NCI-H748 treated with DMSO at 0.1 percent for 48 hours (cell line): ENCODE measurements at places on chromosomes 2 and 18.
A peak's percentile ranks its signal among the peaks of the same experiment; 100 is the strongest.

- DNase-seq: peak; percentile 89
Observed at GRCh38 chr2:8682719-8683667, 1.1 kb downstream of the ID2 start.

DNA sequence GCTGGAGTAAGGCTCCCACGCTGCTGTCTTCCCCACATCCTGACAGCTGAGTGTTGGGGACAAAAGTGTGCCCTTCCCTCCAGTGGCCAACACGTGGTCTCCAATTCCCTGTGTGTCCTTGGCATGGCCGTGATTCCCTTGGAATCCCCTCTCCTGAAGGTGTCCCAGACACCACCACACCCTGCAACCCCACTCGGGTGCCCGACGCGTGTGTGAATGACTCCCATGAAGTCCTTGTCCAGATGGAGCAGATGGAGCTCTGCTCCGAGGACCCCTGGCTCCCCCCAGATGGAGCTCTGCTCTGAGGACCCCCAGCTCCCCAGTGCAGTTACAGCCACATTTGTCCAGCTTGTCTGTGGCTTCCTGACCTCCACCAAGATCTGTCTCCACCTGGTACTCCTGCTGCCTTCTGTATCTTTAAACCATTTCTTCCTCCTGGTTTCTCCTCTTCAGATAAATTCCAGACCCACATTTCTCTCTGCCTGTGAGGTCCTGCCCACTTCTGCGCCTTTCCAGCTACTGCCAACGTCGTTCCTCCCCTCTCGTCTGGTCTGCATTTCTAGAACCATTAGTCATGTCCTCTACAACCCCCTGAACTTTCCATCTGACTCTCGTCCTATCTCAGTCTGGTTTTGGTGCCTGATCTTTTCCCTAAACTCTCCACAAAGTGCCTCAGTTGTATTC is 86.8 kb upstream of the PXDN start:
- no peak for DNase-seq

GRCh38 chr2:125543968-125544514 is 1111.9 kb upstream of the GYPC start:
- no peak for DNase-seq

GRCh38 chr2:150911766-150912280 is 349.8 kb downstream of the RBM43 start:
- DNase-seq: no peak

- no peak for DNase-seq
Observed at GRCh38 chr18:67613731-67614130, 97.2 kb upstream of the DSEL start.

DNA sequence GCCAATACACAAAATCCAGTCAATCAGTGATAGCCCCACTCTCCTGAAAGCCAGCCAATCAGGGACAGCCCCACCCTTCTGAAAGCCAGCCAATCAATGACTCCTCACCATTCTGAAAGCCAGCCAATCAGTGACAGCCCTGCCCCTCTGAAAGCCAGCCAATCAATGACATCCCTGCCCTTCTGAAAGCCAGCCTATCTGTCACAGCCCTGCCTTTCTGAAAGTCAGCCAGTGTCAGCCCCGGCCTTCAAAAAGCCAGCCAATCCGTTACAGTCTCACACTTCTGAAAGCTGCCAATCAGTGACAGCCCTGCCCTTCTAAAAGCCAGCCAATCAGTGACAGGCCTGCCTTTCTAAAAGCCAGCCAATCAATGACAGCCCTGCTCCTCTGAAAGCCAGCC is 95.9 kb upstream of the HDAC4 start:
- DNase-seq: no peak

DNA sequence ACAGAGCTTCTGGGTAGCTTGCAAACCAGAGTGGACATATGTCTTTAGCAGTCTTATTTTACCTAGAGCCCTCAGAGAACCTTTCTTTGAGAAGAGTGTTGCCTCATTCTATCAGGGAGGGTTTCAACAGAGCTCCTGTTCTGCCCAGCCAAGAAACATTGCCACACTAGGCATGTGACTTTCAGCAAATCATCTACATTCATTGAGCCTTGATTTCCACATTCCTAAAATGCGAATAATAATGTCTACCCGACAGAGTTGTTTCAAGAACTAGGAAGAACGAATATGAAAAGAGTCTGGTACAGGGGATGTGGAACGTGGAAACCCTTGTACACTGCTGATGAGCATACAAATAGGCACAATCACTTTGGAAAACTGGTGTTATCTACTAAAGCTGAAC is 7.8 kb upstream of the PRKAG3 start:
- DNase-seq: no peak

DNA sequence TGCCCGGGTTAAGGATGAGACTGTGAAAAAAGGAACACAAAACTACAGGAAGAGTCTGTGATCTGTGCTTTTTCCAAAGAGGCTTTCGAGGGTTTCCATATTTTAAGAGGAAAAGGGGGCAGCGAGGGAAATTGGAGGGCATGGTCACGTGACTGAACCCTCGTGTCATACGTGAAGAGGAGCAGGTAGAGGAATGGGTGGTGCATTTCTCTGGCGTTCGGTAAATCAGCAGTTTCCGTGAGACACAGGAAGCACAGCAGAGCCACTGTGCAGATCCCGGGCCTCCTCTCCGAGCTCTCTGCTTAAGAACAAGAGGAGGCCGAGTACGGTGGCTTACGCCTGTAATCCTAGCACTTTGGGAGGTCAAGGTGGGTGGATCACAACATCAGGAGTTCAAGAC is 219.7 kb downstream of the NDUFA10 start:
- DNase-seq: no peak

DNA sequence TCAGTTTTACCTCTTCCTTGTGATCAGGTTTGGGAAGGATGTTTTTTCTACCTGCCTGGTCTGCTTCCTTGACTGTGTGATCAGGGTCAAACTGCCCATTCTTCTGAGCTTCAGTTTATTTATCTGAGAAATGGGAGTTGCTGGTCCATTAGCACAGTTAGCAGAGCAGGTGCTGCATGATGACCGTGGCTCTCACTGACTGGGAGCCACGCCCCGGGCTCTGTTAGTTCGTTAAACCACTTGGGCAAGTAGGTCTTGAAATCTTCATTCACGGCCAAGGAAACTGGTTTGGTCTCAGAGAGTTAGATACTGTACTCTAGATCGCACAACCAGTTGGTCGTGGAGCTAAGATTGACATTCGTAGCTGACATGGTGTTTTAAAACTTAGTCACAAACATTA is 41.7 kb downstream of the INPP5D start:
- no peak for DNase-seq

DNA sequence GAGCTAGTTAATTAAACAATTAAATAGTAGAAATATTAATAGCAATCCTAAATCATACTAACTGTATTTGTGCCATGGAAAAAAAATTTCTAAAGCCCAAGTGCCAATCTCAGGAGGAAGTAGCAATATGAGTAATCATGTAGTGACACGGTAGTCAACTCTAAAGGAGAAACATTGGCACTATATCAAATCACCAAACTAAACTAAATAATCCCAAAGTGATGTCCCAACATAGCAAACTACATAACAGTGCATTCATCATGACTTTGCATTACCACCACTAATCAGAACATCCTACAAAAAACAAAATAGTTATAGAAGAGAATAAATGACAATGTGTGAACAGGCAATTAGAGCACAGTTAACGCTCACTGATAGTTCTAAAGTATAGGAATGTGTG is 195.1 kb downstream of the EXOC6B start:
- no peak for DNase-seq

- no peak for DNase-seq
Observed at GRCh38 chr2:26396734-26397298, 4.9 kb upstream of the DRC1 start.

DNA sequence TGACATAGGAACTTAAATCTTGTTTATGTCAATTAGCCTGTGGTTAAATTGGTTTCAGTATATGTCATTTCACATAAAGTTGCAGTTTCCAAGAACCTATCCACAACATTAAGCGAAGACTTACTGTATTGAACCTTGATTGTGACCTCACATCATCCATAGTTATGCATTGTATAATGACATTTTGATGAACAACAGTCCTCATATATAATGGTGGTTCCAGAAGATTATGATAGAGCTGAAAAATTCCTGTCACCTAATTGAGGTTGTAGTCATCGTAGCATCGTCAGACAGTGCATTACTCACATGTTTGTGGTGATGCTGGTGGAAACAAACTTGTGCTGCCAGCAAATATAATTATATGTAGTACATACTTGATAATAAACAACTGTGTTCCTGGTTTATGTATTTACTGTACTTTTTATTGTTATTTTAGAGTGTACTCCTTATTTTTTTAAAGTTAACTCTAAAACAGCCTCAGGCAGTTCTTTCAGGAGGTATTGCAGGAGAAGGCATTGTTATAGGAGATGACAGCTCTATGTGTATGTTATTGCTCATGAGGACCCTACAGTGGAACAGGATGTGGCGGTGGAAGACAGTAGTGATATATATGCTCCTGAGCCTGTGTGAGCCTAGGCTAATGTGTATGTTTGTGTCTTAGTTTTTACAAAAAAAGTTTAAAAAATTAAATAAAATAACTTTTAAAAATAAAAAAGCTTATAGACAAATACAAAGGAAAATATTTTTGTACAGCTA is 56.6 kb downstream of the UBE2E3 start:
- no peak for DNase-seq
